ENCODE measurements at places on chromosomes 4 and X.

GRCh38 chr4:105979506-105979905 is 84.2 kb downstream of the NPNT start:
- no peak for DNase-seq

- DNase-seq: no peak
These were observed 1.0 kb upstream of the RELL1 start for GRCh38 chr4:37687194-37687562.

- no peak for DNase-seq
These were observed 28.3 kb upstream of the MAGEC2 start for GRCh38 chrX:142233400-142233799.

DNA sequence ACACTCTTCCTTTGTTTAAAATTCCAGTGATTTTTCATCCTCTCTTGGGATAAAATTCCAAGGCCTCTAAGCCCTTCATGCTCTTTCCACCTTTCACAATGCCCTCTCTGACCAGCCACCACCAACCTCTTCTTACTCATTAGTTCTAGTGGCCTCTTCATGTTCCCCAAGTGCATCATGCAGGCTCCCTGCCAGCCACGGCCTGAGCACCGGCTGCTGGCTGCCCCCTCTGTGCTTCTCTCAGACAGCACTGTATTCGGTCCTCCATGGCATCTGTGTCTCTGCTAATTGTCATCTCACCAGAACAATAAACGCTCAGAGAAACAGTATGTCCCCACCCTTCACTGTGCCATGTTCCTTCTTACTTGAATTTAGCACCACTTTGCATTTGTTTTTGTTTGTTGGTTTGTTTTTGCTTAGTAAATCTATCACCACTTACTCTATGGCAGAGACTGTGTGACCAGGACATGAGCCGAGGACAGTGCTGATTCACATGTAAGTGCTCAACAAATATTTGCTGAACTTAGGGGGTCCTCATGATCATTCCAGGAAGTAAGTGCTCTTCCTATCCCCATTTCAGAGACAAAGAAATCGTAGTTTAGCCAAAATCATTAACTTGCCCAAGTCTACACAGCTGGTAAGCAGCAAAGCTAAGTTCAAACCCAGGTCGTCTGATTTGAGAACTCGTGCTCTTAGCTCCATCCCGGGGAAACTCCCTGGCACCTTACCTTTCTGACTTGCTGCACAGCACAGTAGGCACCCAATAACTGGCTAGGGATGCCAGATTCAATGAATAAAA is 77.1 kb upstream of the UCP1 start:
- DNase-seq: peak; percentile 30

DNA sequence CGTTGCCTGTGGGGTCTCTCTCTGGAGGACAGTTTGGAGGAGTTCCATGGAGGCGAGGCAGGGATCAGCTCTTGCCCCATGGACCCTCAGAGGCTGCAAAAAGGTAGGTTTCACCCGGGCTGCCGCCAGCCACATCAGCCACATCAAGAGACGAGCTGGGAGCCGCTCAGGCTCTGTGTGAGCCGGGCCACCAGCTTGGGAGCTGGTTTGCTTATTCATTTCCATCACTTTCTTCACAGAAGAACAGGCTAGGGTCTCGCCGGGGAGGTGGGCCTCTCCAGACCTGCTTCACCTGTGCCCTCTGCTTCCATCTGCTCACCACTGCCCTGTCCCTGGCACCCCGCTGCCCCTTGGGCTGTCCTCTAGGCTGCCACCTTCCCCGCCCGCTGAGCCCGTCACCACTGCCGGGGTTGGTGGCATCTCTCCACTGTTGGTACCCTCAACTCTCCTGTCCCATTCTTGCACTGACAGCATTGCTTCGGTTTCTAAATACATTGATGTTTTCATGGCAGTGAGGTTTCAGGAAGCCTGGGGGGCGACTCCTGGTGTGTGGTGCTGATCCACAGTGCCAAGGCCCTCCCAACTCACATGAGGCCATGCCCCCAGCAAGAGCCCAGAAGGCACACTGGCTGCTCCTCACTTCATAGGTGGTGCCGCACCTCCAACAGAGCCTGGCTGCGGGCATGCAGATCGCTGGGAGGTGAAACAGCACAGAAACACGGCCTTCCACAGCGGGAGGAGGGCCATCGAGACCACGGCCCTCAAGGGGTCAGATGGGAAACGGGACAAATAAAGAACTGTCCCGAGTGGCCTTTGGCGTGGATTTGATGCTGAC is 4.5 kb upstream of the TREX2 start:
- DNase-seq: no peak

All from COR-L47 (cell line).